ENCODE measurements at places on chromosomes 12 and 14.

DNA sequence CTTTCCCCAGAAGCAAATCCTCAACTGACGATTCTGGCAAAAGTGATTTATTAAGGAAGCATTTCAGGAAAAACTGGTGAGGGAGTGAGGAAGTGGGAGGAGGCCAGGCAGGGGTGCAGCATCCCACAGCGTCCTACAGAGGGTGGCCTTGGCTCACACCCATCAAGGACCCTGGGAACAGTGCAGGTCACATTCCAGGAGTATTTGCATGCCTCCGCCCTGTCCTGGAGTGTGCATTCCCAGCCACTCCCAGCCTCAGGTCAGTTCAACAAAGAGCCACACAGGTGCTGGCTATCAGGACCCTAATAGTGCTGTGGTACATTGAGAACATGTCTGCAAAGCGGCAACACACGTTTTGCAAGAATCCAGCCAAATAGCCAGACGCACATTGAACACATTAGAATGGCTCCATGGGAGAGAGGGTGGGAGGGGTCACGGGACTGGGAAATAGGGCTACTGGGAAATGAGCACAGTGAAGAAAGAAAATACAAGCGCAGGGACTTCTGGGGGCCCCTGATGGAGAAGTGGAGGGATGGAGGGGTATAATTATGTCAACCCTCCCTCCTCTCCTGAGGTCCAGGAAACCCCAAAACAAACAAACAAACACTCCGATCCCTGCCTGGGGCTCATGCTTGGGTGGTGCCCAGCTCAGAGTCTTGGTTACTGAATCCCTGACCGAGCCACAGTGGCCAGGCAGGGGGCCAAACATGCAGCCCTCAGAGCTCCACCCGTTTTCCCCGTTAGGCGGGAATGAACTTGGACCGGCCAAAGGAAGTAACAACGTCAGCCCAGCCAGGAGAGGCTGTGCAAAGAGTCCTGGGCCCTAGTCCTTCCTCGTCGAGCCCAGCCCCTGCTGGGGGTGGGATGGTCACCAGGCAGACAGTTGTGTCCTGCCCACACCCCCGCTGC is 36.5 kb downstream of the CMKLR1 start:
- DNase-seq, result peak; percentile 34

DNA sequence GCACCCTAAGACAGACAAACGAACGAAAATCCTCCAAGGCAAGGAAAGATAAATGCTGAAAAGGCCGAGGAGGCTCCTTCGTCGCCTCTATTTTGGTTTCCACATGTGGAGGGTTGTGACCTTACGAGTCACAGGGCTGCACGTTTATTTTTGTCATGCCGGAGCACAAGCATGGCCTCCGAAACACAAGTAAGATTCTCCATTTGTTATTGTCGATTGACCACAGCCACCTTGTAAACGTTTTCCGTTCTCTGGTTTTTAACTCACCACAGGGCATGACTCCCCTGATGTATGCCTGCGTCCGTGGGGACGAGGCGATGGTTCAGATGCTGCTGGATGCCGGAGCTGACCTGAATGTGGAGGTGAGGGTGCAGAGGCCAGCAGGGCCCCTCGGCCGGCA is 73.1 kb upstream of the PWP1 start:
- peak; percentile 44 for DNase-seq

GRCh38 chr12:97748298-97748697 is 285.7 kb downstream of the RMST start:
- no peak for DNase-seq

DNA sequence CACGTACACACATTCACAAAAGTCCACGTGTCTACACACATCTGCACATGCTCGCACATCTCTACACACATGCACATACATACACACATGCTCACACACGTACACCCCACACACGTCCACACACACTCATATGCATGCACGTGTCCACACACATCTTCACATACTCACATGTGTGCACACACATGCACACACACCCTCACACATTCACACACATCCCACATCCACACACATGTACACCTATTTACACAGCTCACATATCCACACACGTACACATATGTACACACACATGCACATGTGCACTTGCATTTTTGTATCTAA is 3.6 kb downstream of the ADGRD1 start:
- no peak for DNase-seq

- no peak for DNase-seq
These were observed 41.7 kb downstream of the ZCRB1 start for GRCh38 chr12:42284157-42284556.

- peak; percentile 87 for DNase-seq
These were observed at the start of the genes LRRIQ1 and TSPAN19 for GRCh38 chr12:85036234-85036707. TSS of gene LRRIQ1 (plus strand) at chr12:85036351. CDS start at chr12:85038177, 1,826 bp downstream. TSS of gene TSPAN19 (minus strand) at chr12:85036277. CDS start at chr12:85029946, 6,331 bp downstream.

DNA sequence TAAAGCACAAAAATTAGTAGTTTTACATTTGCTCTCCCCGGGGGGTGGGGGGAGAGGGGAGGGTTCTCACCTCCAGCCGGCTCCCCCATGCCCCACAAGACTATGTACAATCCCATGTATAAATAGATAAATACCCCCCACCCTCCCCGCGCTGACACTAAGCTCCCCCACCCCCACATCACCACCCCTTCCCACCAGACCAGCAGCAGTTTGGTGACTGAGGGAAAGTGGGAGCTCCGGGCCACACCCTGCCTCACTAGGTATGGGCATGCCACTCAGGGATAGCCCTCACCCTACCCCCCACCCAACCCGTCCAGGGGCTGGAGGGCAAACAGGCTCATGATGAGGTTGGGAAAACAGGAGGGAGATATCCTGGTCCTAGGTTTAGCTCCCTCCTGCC is 1.9 kb upstream of the PRKAG1 start:
- no peak for DNase-seq

DNA sequence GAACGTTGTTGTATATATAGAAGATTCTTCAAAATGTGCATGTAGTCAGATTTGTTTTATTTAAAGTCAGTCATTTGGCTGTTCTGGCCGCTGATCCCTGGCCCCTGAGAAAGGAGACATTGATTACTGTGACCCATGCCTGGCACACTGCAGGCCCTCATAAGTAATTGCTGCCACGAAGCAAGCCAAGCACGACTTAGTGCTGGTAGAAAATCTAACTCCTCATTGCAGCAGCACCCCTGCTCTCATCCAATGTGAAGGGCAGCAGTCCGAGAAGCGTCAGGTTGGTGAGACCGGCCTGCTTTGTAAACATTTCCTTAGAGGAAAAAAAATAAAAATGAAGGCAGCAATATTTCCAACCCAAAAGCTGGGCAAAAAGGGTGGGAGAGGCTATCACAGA is 22.8 kb upstream of the TMTC2 start:
- DNase-seq, result no peak

GRCh38 chr14:61468063-61468825 is 146.9 kb downstream of the PRKCH start:
- no peak for DNase-seq

DNA sequence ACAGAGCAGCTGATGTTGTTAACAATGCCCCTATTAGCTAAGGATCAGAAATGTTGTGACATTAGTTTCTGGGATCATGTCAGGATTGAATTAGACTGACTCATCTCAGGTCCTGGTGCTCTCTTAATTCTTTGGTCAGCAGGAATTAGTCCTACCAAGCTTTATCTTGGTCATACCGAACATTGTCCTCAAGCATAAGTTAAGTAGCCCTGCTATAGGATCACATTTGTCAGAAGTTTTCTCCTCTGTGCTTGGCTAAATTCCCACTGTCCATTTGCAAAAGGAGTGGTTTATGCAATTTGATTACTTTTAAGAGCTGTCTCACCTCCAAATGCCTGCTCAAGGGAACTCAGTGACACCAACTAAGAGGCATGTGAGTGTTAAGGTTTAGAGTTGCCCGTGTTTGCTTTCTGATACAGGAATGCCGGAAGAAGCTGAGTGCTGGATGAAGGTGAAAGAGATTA is 48.4 kb upstream of the IFNG-AS1 start:
- DNase-seq, result peak; percentile 68

DNA sequence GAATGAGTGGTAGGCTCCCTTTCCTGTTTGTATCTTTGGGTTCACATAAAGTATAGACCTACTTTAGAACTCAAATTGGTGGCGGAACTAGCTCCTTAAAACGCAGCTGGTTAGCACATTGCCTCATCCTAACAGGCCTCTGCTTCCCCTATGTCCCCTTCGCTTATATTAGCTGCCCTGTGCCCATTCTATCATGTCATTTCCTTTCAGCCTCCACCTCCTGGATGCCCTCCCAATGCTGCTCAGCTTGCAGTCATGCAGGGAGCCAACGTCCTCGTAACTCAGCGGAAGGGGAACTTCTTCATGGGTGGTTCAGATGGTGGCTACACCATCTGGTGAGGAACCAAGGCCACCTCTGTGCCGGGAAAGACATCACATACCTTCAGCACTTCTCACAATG is 3.5 kb downstream of the DAZAP2 start:
- DNase-seq, result no peak

GRCh38 chr12:96103067-96103644 is 67.8 kb upstream of the LTA4H start:
- no peak for DNase-seq

DNA sequence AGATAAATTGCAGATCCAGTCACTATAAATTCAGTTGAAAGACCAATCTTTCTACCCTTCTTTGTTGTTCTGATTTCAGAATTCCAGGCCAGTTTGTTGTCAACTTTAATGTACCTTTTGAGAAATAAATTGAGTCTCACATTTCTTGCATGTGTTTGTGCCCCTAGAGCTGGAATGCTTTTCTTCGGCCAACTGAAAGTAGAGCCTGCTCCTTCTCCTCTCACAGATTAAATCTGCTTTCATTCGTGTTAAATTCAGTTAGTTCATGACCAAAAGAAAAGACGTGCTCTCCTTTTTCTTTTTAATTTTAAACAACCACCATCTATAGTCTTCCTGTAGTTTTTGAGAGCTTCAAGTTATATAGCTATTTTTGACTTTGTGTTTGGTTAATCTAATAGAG is 22.9 kb downstream of the SOCS2 start:
- DNase-seq, result no peak
